ENCODE measurements at places on chromosomes 13 and 19. TPM values are rescaled to one million over a fixed set of nuclear protein-coding genes. Genes with fewer than 3 reads are reported as not detected.
A peak's percentile ranks its signal among the peaks of the same experiment; 100 is the strongest.

DNA sequence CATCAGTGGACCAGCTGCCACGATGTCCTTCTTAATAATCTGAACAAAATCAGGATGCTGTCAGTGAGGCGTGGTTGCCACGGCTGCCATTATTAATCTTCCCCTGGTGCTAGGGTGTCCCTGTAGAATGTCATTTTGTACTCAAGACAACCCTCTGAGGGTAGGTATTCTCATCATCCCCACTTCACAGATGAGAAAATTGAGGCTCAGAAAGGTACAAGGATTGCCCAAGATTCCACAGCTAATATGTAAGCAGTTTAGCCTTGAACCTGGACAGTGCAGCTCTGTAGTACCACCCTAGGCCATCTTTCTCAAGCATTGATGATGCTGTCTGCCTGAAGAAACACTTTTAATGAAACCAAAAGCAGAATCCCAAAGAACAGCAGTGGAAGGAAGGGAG is 8.1 kb downstream of the PPP2R1A start:
- no peak for DNase-seq

- DNase-seq: no peak
Measured at GRCh38 chr19:10763411-10763810, 45.5 kb downstream of the DNM2 start.

GRCh38 chr19:7442423-7442822 is 46.4 kb downstream of the PEX11G start:
- DNase-seq: no peak

DNA sequence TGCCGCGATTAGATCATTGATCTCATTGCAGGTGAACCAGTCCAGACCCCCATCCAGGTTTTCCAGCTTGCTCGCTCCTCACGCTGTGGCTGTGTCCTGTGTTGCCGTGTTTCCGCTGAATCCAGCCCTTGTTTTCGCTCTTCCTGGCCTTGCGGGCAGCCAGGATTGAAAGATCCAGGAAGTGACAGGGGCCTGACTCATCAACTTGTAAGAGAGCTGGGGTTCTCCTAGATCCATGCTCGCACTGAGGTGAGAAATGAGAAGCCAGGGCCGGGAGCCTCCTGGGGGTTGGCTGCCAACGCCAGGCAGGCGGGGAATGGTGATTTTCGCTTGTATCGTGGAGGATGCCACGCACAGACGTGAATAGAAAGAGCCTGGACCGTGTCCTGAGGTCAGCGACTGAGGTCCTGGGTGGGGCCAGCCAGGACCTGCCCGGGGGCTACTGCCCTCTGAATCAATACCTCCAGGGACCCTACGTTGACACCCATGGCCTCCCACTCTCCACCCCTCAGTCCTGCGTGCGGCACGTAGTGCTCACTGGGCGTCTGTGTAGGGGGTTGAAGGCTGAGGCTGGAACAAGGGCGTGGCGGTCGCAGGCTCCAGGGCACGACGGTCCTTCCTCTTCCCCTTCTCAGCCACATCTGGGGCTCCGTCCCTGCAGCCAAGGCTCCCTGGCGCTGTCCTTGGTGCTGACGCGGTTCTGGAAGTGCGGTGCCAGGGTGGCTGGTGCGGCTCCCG is 7.3 kb upstream of the PTPRH start:
- peak; percentile 96 for DNase-seq

- no peak for DNase-seq
Measured at GRCh38 chr19:342801-343421, 1.7 kb downstream of the MIER2 start.

- DNase-seq: peak; percentile 10
Measured at GRCh38 chr13:108508263-108508662, 121.1 kb upstream of the MYO16 start.

The IL17D gene
- total RNA-seq: 0.12 TPM

The SULT2A1 gene
- total RNA-seq: not detected

The ZFR2 gene
- total RNA-seq: not detected

The EFNA2 gene
- total RNA-seq: not detected

The ZNF865 gene
- total RNA-seq: 1.7 TPM

The ZNF681 gene
- total RNA-seq: 1.3 TPM

The NKPD1 gene
- total RNA-seq: not detected

The NCAN gene
- total RNA-seq: not detected
